ENCODE measurements at places on chromosomes 2 and 18. TPM values are rescaled to one million over a fixed set of nuclear protein-coding genes. Genes with fewer than 3 reads are reported as not detected.

Gene IL36B
- not detected for total RNA-seq

DNA sequence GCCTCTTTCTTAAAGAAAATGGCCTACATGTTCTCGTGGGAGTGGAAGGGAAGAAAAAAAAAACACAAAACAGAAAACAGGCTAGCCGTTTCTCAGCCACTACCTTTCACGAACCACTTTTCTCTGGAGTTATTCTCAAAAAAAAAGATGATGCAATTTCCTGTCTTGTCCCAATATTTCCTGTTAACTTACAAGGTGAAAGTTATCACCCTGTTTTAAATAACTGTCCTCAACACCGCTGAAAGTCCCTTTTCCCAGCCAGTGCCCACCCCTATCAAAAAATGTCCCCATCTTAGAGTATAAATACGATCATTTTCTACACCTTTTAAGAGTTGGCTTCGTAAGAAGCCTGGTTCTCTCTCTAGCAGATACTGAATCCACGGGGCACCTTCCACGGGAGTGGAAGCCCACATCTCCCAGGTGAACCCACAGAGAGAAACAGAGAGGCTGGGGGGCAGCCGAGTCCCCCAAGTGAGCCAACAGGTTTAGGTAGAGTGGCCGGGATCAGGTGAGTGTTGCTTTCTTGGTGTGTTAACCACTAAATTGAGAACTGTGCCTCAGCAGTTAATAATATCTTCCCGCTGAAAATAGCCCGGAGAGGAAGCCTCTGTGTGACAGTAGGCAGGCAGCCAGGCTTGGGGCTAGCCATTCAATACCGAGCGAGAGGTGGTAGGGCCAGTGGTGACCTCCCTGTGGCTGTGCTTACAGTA, 15.9 kb downstream of the SMAD7 start:
- no peak overlapping the region for H3K27ac ChIP-seq
- peak; percentile 47 for DNase-seq
- H3K4me3 ChIP-seq: no peak overlapping the region
- no peaks in the 10 kb centered on the region for H3K36me3 ChIP-seq

- no peak overlapping the region for H3K27ac ChIP-seq
- H3K4me1 ChIP-seq: no peaks in the 10 kb centered on the region
- no peak for DNase-seq
- no peaks in the 10 kb centered on the region for H3K27me3 ChIP-seq
Observed at GRCh38 chr2:179569831-179570233, 291.6 kb downstream of the ZNF385B start.

DNA sequence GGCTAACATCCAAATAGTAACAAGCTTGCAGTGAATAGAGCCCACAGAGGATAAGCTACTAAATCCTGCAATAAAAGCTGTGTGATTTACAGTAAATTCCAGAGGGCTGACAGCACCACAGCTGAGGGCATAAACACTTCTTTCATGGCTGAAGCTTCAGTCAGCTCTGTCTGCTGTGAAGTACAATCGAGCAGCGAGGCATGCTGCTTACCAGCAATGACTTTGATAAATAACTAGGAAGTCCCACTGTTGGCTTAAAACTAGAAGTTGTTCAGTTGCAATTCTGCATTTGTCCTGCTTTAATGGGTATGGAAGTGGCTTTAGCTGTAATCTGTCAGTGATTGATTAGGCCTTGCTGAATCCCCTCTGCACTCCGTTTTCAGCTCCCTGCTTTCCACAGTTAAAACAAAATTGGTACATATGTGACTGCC, 65.2 kb upstream of the FIGN start:
- H3K27ac ChIP-seq: no peak overlapping the region
- no peak overlapping the region for H3K4me3 ChIP-seq
- no peaks in the 10 kb centered on the region for H3K36me3 ChIP-seq
- no peaks in the 10 kb centered on the region for H3K27me3 ChIP-seq
- H3K4me1 ChIP-seq: no peaks in the 10 kb centered on the region

Gene TGFA
- total RNA-seq: 0.62 TPM

DNA sequence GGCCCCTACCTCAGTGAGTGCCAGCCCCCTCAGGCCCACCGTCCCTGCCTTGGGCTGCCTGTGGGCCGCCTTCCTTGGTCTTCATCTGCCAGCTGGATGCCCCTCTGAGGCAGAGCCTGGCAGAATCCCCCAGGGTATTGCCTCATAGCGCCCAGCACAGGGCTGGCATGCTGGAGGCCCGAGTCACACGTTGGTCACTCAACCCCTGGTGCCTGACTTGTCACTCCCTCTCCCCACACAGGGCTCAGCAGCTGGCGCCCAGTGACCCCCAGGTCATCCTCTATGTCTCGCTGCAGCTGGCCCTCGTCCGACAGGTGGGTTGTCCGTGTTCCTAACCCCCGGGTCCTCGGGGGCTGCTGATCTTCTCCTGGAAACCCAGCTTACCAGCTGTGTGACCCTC, 108.4 kb upstream of the MCFD2 start:
- H3K27me3 ChIP-seq: no peaks in the 10 kb centered on the region
- no peak overlapping the region for H3K27ac ChIP-seq
- H3K4me1 ChIP-seq: peaks cover 14% of the 10 kb centered on the region
- DNase-seq: no peak
- no peaks in the 10 kb centered on the region for H3K36me3 ChIP-seq

DNA sequence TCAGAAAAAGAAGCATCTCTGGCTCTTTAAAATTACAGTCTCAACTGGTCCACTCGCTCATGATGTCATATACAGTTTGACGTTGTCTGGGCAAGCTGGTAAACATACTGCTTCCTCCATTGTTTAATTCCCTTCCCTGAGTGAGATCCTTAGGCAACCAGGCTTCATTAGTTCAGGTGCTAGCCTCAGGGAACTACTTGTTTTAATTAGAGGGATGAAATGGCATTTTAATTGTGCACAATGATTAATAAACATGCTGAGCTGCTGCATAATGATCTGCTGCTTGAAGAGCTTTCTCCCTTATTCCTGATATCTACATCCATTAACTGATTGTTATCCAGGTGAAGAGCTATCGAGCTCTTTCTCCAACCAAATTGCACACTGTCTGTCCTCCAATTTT, 195.6 kb upstream of the ETAA1 start:
- no peak overlapping the region for H3K27ac ChIP-seq
- no peaks in the 10 kb centered on the region for H3K27me3 ChIP-seq
- no peaks in the 10 kb centered on the region for H3K36me3 ChIP-seq
- no peaks in the 10 kb centered on the region for H3K4me1 ChIP-seq
- DNase-seq: no peak

DNA sequence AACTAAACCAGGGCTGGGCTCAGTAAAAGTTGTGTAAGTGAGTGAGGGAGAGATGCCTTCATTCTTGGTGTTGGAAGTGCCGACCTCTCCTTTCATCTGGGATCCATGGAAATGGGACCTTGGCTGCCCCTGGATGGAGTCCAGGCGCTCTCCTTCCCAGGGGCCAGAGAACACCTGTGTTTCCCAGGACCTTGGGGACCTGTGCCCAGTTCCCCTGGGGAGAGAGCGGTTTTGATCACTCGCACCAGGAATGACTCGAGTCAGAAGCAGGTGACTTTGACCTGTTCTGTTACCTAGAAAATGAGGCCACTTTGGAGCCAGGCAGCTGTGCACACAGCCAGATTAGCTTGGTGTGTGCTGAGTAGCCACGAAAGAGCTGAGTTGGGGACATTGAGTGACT, 97.3 kb downstream of the SH3BP4 start:
- no peaks in the 10 kb centered on the region for H3K36me3 ChIP-seq
- no peak overlapping the region for H3K27ac ChIP-seq
- H3K4me1 ChIP-seq: peaks cover 7% of the 10 kb centered on the region
- no peaks in the 10 kb centered on the region for H3K27me3 ChIP-seq
- DNase-seq: peak; percentile 6

- no peaks in the 10 kb centered on the region for H3K4me1 ChIP-seq
- no peak overlapping the region for H3K27ac ChIP-seq
- H3K36me3 ChIP-seq: no peaks in the 10 kb centered on the region
- no peak overlapping the region for H3K4me3 ChIP-seq
- H3K27me3 ChIP-seq: no peaks in the 10 kb centered on the region
Observed at GRCh38 chr2:64296140-64296480, 151.9 kb upstream of the PELI1 start.

DNA sequence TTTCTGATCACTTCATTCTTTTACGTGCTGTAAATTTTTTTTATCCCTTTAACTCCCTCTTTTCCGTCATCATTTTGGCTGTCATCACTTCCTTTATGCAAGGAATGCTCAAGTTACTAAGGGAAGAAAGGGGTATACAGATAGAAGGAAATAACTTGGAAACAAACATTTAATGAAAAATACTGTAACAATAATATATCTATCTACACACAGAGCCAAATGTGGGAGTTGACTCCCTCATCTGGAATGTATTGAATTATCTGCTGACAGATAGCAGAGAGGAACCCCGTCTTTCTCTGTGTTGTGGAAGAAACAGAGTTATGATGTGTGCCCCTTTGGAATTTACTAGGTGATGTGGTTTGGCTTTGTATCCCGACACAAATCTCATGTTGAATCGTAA, 182.5 kb upstream of the NXPH2 start:
- no peaks in the 10 kb centered on the region for H3K4me1 ChIP-seq
- H3K4me3 ChIP-seq: no peak overlapping the region
- no peak overlapping the region for H3K27ac ChIP-seq
- no peaks in the 10 kb centered on the region for H3K27me3 ChIP-seq

- no peak overlapping the region for H3K4me3 ChIP-seq
- H3K27me3 ChIP-seq: no peaks in the 10 kb centered on the region
- no peaks in the 10 kb centered on the region for H3K4me1 ChIP-seq
- no peaks in the 10 kb centered on the region for H3K36me3 ChIP-seq
Observed at GRCh38 chr2:113720167-113720566, 36.3 kb downstream of the SLC35F5 start.

Gene TBR1
- total RNA-seq: 2.4 TPM

Gene FBXO15
- total RNA-seq: 20.8 TPM

- no peak overlapping the region for H3K27ac ChIP-seq
- H3K4me3 ChIP-seq: no peak overlapping the region
- DNase-seq: no peak
- no peaks in the 10 kb centered on the region for H3K36me3 ChIP-seq
- H3K27me3 ChIP-seq: no peaks in the 10 kb centered on the region
Observed at GRCh38 chr2:234038076-234038802, 12.3 kb upstream of the SPP2 start.

Gene XRCC5
- total RNA-seq: 133 TPM

GRCh38 chr2:182890773-182891378, 24.4 kb upstream of the FRZB start:
- H3K36me3 ChIP-seq: no peaks in the 10 kb centered on the region
- no peak overlapping the region for H3K4me3 ChIP-seq

- H3K4me1 ChIP-seq: peaks cover under 1% of the 10 kb centered on the region
- no peaks in the 10 kb centered on the region for H3K36me3 ChIP-seq
- H3K27me3 ChIP-seq: no peaks in the 10 kb centered on the region
Observed at GRCh38 chr18:35502052-35502451, 4.3 kb upstream of the INO80C start.

Gene CD207
- 0.19 TPM for total RNA-seq

GRCh38 chr2:190159453-190159852, 96.9 kb upstream of the MSTN start:
- no peaks in the 10 kb centered on the region for H3K36me3 ChIP-seq
- DNase-seq: no peak
- no peak overlapping the region for H3K4me3 ChIP-seq
- no peaks in the 10 kb centered on the region for H3K27me3 ChIP-seq

DNA sequence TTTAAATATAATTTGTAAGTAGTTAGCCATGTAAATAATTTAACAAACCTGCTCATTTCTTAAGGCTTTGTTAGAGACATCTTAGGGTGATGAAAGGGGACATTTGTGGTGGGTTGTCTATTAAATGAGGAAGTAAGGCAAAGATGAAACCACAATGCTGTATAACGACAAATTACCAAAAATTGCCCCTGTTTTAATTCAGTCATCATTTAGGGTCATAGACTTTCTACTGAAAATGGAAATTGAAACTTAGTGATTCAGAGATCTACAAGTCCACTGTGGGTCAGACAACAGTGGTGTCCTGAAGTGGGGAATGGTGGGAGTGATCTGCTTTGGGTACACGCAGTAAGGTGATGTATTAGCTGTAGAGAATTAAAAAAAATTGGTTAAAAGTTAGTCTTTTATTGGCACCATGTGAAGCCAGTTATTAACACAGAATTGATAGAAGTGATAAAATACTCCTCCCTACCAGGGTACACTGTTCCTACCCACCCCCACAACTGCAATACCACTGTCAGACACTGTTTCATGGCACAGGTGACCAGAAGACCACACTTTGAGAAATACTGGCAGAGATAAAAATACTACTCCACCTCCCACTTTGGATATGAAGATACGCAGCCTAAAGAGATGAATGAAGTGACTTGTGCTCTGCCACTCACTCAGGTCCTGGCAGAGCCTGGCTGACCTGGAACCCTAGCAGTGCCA, 13.4 kb downstream of the CERS6 start:
- H3K36me3 ChIP-seq: no peaks in the 10 kb centered on the region
- no peak overlapping the region for H3K4me3 ChIP-seq
- peaks cover 21% of the 10 kb centered on the region for H3K4me1 ChIP-seq
- no peaks in the 10 kb centered on the region for H3K27me3 ChIP-seq
- H3K27ac ChIP-seq: no peak overlapping the region
- no peak for DNase-seq

Gene CYP27A1
- total RNA-seq: 62.8 TPM

DNA sequence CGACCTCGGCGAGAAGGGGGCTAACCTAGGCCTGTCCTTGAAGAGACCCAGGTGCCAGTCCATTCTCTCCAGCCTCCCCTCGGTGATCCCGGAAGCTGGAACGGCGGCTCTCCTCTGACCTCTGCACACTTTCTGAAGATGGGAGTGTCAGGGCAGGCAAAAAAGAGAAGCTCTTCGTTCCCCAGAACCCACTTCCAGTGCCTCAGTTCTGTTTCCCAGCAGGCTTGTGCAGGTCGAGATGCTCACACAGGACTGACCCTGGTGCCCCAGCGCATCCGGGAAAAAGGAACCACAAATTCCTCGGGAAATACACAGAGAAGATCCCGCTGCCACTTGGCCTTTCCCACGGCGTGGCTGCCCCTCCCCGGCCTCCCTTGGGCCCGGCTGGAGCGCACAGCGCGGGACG, 681 bp upstream of the PTPN18 start:
- peaks cover 6% of the 10 kb centered on the region for H3K4me1 ChIP-seq
- H3K4me3 ChIP-seq: peak overlapping the region; percentile 65
- H3K27ac ChIP-seq: peak overlapping the region; percentile 36
- no peaks in the 10 kb centered on the region for H3K27me3 ChIP-seq
- no peaks in the 10 kb centered on the region for H3K36me3 ChIP-seq

- H3K4me3 ChIP-seq: no peak overlapping the region
- no peaks in the 10 kb centered on the region for H3K36me3 ChIP-seq
- H3K27me3 ChIP-seq: no peaks in the 10 kb centered on the region
- no peak overlapping the region for H3K27ac ChIP-seq
- no peaks in the 10 kb centered on the region for H3K4me1 ChIP-seq
Observed at GRCh38 chr2:17166506-17166905, 351.7 kb downstream of the RAD51AP2 start.

GRCh38 chr2:113829270-113829669, 60.6 kb upstream of the ACTR3 start:
- H3K4me1 ChIP-seq: no peaks in the 10 kb centered on the region
- no peak overlapping the region for H3K4me3 ChIP-seq
- H3K36me3 ChIP-seq: no peaks in the 10 kb centered on the region
- no peak for DNase-seq
- H3K27ac ChIP-seq: no peak overlapping the region

GRCh38 chr2:9165625-9166024, 41.0 kb upstream of the ASAP2 start:
- no peaks in the 10 kb centered on the region for H3K27me3 ChIP-seq
- H3K36me3 ChIP-seq: no peaks in the 10 kb centered on the region
- no peak overlapping the region for H3K27ac ChIP-seq
- no peak for DNase-seq

GRCh38 chr2:128279786-128280157, 38.9 kb downstream of the HS6ST1 start:
- H3K4me3 ChIP-seq: no peak overlapping the region
- no peaks in the 10 kb centered on the region for H3K36me3 ChIP-seq
- no peak for DNase-seq
- peaks cover 35% of the 10 kb centered on the region for H3K4me1 ChIP-seq
